ENCODE measurements at places on chromosomes 5 and 9.

- no peak for DNase-seq
Measured at GRCh38 chr5:14328144-14328543, 185.0 kb downstream of the TRIO start.

DNA sequence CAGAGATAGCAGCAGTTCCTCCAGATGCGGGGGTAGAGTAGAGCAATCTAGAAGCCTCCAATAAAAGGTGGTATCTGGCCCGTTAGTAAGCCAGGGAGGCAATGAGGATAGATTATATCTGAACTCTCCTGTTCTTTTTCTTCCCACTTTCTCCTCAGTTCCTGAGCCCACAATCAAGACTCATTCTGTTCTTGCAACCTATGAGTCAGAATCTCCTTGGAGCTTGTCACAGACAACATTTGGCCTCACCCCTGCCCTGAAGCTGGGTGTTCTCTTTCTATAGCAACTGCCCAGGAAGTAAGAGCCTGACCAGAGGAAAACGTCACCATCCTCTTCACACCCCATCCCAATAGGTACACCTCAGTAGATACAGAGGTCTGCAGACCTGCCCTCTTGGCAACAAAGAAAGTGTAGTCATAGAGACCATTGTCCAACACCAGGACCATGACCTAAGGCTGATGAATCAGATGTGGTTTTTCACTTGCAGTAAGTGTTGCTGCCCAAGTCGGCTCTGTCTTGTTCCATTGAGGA is 76.3 kb upstream of the PCA3 start:
- peak; percentile 41 for DNase-seq

DNA sequence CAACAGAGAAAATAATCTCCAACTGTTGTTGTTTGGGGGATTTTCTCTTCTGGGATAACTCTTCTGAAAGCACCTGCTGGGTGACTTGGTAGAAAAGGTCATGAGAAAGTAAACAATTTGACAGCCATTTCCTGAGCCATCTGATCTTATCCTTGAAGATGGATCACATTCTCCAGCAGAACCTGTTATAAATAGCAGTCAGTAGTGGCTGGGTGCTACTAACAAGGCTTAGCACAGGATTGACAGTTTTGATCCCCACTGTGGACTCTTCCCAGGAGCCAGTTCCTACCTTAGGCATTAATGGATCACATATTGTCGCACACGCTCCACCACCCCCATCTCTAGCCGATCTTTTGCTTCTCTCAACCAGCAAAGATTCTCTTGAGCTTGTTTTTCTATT is 220.2 kb downstream of the PLK2 start:
- DNase-seq, result no peak

DNA sequence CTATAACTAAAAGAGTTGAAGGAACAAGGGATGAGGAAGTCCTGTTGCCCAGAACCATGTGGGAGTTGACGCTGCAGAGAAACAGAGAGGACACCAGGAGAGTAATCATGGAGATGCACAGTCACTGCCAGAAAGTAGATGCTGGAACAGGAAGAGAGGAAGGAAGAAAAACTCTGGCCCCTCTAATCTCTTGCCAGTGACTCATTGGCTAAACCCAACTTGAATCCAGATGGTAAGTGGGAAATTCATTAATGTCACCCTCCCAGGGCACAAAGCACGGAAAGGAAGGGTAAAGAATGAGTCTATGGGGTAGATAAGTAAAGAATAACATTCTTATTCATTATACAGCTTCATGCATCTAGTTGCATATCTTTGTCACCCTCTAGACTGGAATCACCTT is 631.9 kb downstream of the PRELID2 start:
- DNase-seq, result no peak

GRCh38 chr5:138664276-138664943 is 88.8 kb upstream of the CTNNA1 start:
- DNase-seq, result peak; percentile 79

DNA sequence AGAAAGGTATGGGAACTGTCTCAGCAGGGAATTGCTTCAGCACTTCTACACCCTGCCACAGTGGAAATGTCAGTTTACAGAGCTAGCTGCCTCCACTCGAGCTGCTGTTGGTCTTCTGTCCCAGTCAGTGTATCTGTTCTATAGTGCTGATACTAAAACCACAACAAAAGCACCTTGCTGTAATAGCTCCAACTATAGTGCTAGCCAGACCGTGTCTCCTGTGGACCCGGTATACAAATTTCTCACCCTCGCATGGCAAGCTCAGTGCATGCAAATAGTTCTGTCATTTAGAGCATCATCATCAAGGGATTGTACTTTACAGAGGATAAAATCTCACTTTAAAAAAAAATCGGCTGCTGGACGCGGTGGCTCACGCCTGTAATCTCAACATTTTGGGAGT is 51.5 kb upstream of the IQGAP2 start:
- no peak for DNase-seq

GRCh38 chr9:75039801-75040200 is 11.7 kb upstream of the CARNMT1 start:
- DNase-seq, result no peak

Data from fibroblast of villous mesenchyme (primary cell).